Right atrium auricular region (tissue), 2 donors: ENCODE measurements at places on chromosomes 7 and 10.

DNA sequence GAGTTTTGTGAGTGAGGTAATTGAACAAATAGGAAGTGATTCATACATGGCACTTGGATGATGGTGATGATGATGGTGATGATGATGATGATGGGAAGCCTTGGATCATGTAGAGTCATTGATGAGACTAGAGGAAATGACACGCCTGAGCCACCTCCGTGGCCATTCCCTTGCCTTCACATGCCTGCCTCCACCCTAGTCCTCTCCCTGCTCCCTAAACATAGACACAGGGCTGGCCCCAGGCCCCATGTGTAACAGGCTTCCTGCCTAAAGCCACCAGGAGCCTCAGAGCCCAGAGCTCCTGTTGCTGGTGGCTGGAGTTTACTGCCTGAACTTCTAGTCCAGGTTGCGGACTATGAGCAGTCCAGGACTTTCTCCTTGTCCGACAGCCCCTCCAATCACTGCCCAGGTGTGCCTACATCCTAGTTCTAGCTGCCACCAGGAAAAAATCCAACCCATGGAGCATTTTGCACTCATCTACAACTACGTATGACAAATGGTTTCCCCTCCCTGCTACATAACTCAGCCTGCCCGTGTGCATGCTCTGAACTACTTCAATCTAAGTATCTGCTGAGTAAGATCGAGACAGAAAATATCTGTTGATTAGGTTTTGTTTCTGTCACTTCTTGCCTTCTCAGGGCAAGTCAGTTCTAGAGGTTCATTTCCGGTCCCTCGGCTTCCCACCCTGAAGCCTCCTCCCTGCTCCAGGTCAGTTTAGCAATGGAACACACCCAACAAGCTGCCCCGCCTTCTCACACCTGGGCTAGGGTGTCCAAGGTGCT lies 35.5 kb upstream of the KDM7A start:
- no peak for DNase-seq

GRCh38 chr10:12367272-12367671 lies 17.9 kb downstream of the CAMK1D start:
- no peak for DNase-seq

DNA sequence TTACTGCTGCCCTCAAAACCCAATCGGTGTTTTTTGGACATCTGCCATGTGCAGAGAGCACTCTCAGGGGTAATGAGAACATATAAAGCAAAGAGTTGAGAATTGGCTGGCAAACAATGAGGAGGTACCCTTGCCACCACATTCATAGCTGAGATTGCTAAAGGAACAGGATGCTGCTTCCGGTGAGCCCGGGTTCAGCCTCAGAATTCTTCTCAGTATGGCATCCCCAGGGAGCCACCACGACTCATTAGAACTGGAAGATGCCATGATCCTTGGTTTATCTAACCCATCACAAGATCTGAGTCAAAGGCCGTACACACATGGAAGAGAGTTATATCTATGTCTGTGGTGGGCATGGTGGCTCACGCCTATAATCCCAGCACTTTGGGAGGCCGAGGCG lies 174.4 kb downstream of the ARID5B start:
- DNase-seq = no peak

- no peak for DNase-seq
Observed at GRCh38 chr10:119871881-119872609, 598 bp downstream of the MCMBP start.
